Mucosa of descending colon (tissue), 3 donors: ENCODE measurements at places on chromosomes 13 and 19.

DNA sequence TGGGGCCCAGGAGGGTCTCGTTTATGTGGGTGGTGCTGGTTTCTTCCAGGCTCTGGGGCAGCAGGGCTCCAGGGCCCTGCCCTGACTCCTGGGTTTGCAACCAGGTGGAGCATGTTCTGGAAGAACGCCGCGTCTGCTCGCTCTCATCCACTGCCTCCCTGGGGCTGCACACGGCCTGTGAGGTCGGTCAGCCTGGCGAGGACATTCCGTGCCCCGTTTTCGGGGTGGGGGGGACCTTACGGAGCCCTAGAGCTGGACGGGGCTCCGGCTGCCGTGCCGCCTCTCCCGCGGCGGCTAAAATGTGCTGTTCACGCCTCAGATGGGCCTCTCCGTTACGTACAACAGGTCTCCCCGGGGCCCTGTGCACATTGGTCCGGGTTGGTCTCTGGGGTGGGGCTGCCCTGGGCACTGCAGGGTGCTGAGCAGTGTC lies 3.3 kb downstream of the GNA11 start:
- peak; percentile 61 for DNase-seq

- no peak for DNase-seq
Observed at GRCh38 chr13:42615691-42616090, 41.7 kb downstream of the TNFSF11 start.

GRCh38 chr19:4593409-4593851 lies 33.9 kb upstream of the SEMA6B start:
- no peak for DNase-seq

- DNase-seq, result no peak
Observed at GRCh38 chr19:15101479-15102082, 5.6 kb upstream of the SYDE1 start.

DNA sequence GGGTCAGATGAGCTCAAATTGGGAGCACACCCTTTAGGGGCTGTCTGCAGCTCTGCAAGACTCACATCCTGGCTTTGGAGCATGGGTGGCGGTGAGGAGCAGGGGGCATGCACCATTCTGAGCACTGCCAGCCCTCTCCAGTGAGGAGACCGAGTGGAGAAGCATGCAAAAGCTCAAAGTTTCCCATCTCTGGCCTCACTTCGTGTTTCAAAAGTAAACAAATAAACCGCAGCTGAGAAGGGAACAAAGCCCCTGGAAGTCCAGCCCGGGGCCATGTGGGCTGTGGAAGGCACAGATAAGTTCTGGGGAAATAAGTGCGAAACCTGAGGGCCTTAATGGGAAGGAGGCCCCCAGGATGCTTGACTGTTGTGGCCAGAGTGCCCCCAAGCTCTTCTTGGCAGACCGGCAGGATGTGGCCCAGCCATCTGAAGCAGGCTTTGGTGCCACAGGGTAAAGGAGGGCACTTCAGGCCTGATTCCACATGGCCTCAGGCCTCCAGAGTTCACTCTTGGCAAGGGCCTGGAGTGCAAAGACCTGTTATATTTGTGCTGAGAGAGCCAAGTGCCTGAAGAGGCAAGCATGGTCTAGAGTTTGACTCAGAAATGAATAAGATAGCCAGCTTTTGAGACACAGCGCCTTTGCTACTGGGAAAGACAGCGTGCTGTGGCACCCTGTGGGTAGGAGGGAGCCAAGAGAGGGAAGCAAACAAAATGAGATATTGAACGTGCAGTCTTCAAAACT lies 1.2 kb downstream of the MEDAG start:
- no peak for DNase-seq

DNA sequence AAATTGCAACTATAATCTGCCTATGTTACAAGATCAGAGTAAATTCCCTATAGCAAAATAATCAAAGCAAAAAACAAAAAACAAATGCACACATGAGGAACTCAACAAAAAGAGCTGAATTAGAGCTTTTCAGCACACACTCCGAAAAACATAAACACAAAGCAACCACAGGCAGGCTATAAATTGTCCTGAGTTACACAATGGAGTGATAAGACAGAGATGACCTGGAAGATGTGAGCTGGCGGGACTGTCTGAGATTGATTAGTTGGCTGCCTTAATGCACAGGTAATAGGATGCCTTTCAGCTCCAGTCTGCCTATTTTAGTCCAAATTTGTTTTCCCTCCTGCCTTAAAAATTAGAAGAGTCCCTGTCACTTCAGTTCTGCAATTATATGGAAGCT lies 159.0 kb upstream of the FNDC3A start:
- DNase-seq, result no peak

- DNase-seq, result no peak
Observed at GRCh38 chr13:101614491-101614890, 162.0 kb downstream of the ITGBL1 start.

GRCh38 chr19:2529473-2529918 lies 53.6 kb downstream of the GADD45B start:
- no peak for DNase-seq

- no peak for DNase-seq
Observed at GRCh38 chr13:88761145-88761544, 1090.0 kb downstream of the SLITRK5 start.

- DNase-seq, result no peak
Observed at GRCh38 chr13:23956106-23956505, 58.8 kb upstream of the C1QTNF9B start.

DNA sequence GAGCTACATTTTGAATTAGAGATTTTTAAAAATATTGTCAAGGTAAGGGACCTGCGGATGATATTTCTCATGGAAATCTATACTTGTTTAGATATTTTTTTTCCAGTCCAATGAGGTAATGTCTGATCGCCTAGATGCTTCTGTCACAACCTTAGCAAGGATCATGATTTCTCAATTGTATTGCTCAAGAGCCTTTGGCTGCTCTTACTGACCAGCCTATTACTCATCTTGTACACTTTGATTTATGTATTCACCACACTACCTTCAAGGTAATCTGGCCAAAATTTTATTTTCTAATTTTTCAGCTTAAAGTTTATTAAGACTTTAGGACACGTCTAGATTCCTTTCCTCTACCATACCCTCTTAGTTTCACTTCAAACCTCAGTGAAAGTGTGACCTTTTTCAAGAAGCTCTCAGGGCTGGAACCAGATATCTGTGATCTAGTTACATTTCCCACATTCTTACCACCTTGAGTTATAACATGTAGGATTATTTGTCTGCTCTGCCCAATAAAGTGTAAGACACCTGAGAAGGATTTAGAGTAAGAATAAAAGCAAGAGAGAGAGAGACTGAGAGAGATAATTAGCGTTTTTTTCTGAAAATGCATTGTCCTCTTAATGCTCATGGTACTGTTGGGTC lies 197.1 kb downstream of the ITGBL1 start:
- DNase-seq, result no peak

DNA sequence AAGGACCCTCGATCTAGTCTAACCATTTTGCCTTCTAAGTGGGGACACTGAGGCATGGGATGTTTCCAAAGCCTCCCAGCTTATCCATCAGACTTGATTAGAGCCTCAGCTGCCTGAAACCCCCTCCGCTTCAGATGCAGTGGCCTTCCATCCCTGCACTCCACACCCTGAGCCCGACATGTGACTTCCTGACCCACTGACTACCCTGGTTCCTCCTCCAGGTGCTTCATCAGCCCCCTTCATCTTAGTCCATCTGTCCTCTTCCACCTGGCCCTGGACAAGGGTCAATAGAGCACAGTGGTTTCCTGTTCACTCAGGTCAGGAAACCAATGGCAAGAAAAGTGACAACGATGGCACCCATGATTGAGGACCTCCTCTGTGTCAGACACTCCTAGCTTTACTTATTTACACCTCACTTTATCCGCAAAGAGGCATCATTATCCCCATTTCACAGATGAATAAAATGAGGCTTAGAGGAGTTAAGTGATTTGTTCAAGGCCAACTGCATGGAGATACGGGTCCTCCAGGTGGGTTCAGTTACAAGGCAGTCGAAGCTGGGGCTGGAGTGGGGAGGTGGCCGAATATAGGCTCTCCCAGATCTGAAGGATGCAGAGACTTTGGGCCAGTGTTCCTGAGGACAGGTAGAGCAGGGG lies 81.6 kb upstream of the TM9SF2 start:
- DNase-seq, result no peak

DNA sequence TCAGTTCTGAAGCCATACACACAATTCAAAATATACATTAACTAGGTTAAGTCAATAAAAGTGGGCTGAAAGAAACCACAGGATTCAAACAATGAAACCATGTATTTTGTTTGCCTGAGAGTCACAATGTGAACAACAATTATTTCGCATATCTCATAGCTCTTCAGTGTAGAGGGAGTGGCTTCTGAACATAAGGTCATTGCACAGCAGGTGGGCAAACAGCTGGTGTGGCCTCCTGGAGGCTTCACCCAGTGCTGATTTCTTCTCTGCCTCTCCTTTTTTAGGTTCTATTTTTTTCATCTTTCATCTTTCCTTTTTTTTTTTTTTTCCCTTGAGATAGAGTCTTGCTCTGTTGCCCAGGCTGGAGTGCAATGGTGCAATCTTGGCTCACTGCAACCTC lies 40.4 kb upstream of the ZNF254 start:
- peak; percentile 19 for DNase-seq

GRCh38 chr13:94588541-94588940 lies 7.4 kb downstream of the TGDS start:
- no peak for DNase-seq

GRCh38 chr13:98050041-98050466 lies 92.8 kb upstream of the FARP1 start:
- DNase-seq, result no peak

GRCh38 chr13:28568286-28568685 lies 73.4 kb upstream of the FLT1 start:
- peak; percentile 34 for DNase-seq

GRCh38 chr19:926323-926588 lies 421 bp downstream of the ARID3A start:
- no peak for DNase-seq

DNA sequence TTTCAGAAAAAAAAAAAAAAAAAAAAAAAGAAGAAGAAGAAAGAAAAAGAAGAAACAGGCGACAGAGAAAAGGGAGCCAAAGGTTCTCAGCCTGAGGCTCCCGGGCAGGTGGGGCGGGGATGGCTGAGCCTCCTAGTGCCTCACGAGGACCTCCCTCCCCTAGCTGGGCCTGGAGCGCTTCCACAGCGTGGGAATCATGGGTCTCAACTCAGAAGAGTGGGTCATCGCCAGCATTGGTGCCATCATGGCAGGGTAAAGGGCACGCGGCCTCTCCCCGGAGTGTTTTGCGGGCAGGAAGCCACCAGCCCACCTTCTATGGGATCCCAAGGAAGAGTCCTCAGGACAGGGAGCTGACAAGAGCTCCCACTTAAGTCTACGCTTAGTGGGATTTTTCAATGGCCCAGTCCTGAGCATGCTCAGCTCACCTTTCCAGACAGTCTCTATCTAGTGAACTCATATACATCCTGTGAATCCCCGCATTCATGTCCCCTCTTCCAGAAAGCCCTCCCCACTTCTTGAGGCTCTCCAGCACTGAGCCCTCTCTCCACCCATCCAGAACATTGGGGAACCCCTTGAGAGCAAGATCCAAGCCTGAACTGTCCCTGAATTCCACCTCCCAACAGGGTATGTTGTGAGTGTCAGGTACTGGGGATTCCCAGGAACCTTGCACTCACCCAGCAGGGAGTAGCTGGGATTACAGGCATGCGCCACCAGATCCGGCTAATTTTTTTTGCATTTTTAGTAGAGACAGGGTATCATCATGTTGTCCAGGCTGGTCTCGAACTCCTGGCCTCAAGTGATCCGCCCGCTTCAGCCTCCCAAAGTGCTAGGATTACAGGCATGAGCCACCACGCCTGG lies 69.6 kb downstream of the ACSBG2 start:
- DNase-seq, result no peak

GRCh38 chr19:13986348-13986904 lies 19.7 kb downstream of the RFX1 start:
- peak; percentile 84 for DNase-seq

GRCh38 chr13:109180905-109181425 lies 551.6 kb downstream of the MYO16 start:
- DNase-seq, result no peak

GRCh38 chr19:30744741-30745475 lies 372.7 kb downstream of the ZNF536 start:
- DNase-seq, result no peak

DNA sequence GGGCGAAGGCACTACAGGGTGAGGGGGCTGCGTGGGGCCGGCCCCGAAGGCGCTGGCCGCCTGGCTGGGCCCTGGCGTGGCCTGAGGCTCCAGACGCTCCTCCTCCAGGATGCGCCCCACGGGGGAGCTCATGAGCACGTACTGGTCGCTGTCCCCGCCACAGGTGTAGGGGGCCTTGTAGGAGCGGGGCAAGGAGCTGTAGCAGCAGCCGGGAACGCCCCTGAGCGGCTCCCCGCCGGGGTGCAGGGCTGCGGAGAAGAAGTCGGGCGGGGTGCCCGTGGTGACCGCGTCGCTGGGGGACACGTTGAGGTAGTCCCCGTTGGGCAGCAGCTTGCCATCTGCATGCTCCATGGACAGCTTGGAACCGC lies 3.0 kb downstream of the IRS2 start:
- no peak for DNase-seq

GRCh38 chr13:95546919-95547318 lies 5.6 kb upstream of the CLDN10 start:
- DNase-seq, result no peak

GRCh38 chr19:11154683-11155047 lies 917 bp downstream of the SPC24 start:
- no peak for DNase-seq

DNA sequence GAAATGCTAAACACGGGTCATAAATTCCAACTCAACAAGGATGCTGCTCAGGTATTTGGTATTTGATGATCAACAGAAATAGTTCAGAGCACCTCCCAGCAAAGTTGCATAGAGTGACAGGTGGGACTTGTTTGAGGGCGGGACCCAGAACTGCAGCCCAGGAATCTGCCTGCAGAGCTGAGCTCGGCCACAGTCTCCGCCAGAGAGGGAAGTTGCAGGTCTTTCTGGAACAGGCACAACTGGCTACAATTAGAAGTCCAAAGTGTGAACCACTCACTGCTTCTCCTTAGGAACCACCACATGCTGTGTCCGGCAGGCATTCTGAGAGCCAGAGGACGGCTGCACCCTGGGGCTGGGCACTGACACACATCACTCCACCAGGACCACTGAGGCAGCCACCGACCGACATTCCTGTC lies 1.1 kb downstream of the SLC15A1 start:
- DNase-seq, result no peak

GRCh38 chr19:34145741-34146202 lies 26.5 kb upstream of the LSM14A start:
- DNase-seq, result no peak

- no peak for DNase-seq
Observed at GRCh38 chr19:11041966-11042627, 47.2 kb upstream of the LDLR start.

- no peak for DNase-seq
Observed at GRCh38 chr13:37492741-37493514, 105.6 kb downstream of the POSTN start.
